ENCODE measurements at places on chromosomes 16 and 17.

DNA sequence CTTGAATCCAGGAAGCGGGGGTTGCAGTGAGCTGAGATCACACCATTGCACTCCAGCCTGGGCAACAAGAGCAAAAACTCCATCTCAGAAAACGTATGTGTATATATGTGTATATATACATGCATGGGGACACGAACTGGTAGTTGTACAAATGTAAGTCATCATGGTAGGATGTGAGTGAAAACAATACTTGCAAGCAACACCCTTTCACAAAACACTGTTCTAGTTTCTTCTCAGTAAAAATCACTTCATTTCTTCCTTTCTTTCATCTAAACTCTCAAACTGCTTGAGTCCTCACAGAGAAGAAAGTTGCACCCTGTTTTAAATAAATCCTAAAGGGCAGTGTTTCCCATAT lies 51.8 kb downstream of the METTL16 start:
- no peak for DNase-seq

GRCh38 chr16:81621496-81621895 lies 157.6 kb upstream of the PLCG2 start:
- DNase-seq: no peak

GRCh38 chr17:80423536-80424225 lies 8.7 kb downstream of the ENDOV start:
- no peak for DNase-seq

DNA sequence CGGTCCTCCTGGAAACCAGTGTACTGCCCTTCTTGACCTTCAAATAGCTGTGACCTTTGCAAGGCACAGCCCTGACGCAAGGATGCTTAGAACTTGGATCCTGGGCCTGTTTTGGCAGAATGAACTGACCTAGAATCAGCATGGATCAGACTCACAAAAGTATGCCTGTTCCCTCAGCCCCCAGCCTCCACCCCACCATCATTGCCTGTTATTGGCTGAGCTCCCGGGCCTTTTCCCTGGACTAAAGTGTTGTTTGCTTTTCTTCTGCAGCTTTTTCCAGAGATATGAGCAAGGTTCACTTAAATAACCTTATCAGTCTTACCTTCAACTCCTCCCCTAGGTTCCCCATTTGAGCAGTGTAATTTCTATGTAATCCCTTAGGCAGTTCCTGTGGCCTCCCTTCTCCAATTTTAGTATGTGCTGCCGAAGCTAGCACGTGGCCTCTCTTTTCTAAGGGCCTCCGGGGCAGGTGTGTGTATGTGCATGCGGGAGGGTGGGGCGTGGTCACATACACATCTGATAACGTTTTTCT lies 347.4 kb downstream of the MAF start:
- no peak for DNase-seq

GRCh38 chr16:20259541-20259940 lies 67.8 kb downstream of the GP2 start:
- DNase-seq: no peak

GRCh38 chr16:23826528-23827045 lies 9.2 kb upstream of the PRKCB start:
- DNase-seq: no peak

DNA sequence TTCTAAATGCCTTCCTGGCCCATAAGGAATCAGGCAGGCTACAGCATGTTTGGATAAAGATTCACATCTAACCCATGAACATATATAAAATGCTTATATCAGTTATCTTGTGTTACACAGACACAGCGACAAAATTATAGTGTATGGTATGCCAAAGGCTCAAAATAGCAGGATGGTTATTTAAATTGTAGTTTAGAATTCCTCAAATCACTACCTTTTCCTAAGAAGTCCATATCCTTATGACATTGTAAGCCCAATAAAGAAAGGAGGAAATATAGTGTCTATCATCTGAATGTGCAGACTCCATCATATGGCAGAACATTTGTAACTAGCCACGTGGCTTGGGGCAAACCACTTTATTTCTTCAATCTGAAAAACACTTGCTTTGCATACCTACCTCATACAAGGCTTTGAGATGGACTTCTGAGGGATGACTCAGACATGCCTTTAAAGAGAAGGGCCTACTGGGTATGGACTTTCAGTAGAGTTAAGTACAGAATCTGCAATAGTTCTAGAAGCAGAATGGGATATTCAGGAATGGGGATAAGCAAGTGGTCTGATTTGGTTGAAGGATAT lies 12.1 kb upstream of the DHX8 start:
- no peak for DNase-seq

GRCh38 chr17:72691586-72691985 lies 400.9 kb downstream of the SLC39A11 start:
- DNase-seq: no peak

All from stimulated activated CD8-positive, alpha-beta memory T cell treated with anti-CD3 and anti-CD28 coated beads, Interleukin-15, amount 100 ng/mL, for 24 hours (primary cell).